Activated CD8-positive, alpha-beta memory T cell treated with anti-CD3 and anti-CD28 coated beads for 1 hour (primary cell): ENCODE measurements at places on chromosomes 2 and 18.

DNA sequence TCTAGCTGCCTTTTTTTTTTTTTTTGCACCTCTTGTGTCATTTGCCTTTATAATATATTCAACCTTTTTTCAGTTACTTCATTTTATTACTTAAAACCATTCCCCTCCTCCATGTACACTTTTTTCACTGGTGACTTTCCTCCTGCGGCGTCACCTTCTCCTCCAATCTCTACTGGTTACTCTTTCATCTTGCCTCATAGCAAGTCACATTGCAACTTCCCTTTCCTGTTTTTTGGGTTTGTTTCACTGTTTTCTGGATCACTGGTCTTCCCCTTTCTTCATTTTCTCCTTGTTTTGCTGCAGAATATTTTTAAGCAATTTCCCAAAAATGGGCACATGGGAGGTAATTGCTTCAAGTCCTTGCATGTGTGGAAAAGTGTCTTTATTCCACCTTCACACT is 37.7 kb upstream of the GPR155 start:
- no peak for DNase-seq

- no peak for DNase-seq
These were observed 127.6 kb downstream of the MAPK4 start for GRCh38 chr18:50687491-50687890.

GRCh38 chr2:127187831-127188230 is 32.3 kb downstream of the CYP27C1 start:
- DNase-seq: no peak

GRCh38 chr2:234840336-234840735 is 111.5 kb upstream of the SH3BP4 start:
- DNase-seq: no peak

DNA sequence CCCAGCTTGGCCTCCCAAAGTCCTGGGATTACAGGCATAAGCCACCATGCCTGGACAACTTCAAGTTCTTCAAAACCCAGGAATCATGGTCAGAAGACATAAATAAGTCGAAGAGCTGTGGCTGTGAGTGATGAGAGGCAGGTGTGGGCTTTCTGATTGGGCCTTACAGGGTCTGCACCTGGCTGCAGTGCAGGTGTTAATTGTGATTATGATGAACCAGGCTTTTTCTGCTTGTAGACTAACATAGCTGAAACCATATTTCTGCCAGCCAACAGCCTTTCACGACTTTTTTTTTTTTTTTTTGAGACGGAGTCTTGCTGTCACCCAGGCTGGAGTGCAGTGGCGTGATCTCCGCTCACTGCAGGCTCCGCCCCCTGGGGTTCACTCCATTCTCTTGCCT is 14.9 kb upstream of the DTNB start:
- no peak for DNase-seq

DNA sequence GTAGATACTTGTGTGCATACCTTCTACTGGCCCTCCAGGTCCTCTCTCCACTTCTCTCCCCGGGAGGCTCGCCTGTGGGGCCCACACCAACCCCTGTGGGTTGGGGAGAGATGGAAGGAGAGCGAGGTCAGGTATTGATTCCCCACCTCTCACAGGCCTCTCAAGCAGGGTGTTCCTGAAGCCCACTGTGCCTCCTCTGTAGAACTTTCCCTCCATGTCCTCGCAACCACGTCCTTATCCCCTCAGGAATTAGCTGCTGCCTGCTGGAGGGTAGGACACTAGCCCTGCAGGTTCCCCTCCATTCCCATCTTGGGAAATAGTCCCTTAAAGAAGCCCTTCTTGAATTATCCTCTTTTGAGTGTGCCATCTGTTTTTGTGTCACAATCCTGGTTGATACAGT is 38.9 kb upstream of the KLF11 start:
- DNase-seq: no peak

- no peak for DNase-seq
These were observed 226.6 kb downstream of the BABAM2 start for GRCh38 chr2:28117104-28117596.

GRCh38 chr18:55416791-55417190 is 171.2 kb downstream of the TCF4 start:
- no peak for DNase-seq

DNA sequence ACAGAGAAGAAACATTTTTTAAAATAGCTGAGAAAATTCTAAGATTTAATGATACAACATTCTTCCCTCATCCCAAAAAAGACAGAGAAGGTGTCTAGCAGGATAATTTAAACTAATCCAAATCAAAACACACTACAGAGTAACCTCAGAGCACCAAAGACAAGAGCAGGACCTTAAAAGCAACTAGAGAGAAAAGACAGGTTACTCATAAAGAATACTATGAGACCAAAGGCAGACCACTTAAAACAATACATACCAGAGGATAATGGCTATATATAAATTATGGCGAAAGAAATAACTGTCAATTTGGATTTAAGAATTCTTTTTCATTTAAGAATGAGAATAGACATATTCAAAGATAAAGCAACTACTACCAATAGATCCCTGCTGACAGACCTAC is 40.0 kb downstream of the HDLBP start:
- DNase-seq: no peak

GRCh38 chr2:1339388-1340140 is 73.7 kb upstream of the TPO start:
- DNase-seq: no peak

DNA sequence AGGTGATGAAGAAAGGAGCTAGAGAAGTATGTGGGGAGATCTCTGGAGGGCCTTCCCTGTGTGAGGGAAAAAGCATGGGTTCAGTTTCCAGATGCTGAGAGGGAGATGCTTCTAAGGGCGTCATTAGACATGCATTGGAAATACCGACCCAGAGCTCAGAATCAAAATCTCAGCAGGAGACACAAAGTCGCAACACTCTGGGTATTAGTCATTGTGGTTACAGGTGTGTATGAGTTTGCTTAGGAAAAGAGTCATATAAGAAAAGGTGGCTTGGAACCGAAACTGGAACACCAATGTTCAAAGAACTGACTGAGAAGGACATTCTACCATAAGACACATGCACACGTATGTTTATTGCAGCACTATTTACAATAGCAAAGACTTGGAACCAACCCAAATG is 477.1 kb downstream of the FBXO15 start:
- no peak for DNase-seq

DNA sequence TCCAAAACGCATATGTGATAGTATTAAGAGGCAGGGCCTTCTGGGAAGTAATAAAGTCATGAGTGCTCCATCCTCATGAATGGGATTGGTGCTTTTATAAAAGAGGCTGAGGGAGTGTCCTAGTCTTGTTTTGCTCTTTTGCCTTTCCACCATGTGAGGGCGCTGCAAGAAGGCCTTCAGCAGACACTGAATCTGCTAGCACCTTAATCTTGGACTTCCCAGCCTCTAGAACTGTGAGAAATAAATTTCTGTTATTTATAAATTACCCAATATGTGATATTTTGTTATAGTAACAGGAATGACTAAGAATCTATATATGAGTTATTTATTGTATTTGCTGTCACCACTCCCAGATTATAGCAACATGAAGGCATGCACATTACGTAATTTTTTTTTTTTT is 63.5 kb downstream of the PLA2R1 start:
- DNase-seq: no peak

DNA sequence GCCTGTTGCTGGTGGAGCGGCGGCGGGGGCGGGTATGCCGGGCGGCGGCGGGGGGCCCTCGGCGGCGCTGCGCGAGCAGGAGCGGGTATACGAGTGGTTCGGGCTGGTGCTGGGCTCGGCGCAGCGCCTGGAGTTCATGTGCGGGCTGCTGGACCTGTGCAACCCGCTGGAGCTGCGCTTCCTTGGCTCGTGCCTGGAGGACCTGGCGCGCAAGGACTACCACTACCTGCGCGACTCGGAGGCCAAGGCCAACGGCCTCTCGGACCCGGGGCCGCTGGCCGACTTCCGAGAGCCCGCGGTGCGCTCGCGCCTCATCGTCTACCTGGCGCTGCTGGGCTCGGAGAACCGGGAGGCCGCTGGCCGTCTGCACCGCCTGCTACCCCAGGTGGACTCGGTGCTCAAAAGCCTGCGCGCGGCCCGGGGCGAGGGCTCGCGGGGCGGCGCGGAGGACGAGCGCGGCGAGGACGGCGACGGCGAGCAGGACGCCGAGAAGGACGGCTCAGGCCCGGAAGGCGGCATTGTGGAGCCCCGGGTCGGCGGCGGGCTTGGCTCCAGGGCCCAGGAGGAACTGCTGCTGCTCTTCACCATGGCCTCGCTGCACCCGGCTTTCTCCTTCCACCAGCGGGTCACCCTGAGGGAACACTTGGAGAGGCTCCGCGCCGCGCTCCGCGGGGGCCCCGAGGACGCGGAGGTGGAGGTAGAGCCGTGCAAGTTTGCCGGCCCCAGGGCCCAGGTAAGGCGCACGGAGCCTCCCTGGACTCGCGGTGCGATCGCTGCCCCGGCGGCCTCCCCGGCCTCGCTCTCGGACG is 1.0 kb downstream of the ZCCHC2 start:
- no peak for DNase-seq

DNA sequence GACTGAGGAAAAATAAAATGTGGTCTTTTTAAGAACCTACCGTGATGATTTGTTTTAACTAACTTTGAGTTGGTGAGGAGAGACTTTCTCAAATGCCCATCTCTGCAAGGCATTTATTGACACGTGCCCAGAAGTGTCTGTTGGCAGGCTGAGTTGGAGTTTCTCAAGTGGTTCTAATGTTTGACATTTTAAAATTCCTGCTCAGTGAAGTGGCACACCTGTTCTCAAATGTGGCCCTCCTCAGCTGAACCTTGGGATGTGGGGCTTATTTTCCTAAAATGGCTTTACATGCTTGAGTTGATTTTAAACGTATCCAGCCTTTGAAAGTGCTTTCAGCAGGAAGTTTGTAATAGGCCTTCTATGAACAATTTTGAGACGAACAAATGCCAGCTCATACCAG is 876 bp upstream of the CAVIN2 start:
- DNase-seq: no peak

DNA sequence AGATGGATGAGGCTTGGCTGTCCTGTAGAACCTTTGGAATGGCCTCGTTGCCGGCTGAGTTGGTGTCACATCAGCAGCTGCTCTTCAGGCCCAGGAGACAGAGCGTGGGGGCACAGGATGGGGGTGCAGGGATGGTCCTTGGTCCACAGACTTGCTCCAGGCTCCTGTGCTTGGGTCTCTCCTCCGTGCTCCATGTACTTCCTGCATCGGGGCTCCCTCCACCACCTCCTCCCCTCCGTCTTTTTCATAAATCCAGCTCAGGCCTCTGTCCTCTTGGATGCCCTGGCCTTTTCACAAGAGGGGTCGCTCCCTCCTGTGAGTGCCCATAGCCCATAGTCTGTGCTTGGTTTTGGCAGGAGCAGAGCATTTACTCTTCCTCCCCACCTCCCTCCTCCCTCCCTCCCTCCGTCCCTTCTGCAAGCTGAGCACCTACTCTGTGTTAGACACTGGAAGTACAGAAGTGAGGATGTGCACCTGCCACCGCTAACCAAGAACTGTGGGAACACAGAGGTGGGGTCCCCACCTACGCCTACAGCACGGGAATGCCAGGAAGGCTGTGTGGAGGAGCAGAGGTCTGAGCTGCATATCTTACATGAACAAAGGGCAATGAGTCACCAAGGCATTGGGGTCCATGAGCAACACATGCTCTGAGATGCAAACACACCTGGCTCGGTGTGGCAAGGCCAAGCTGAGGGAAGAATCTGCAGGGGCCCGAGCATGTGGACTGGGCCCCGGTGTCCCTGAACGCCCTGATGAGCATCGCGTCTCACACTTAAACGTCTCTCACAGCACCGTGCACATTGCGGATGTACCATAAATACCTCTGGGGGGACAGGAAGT is 458.7 kb upstream of the HS6ST1 start:
- DNase-seq: no peak

GRCh38 chr2:236395067-236395466 is 130.9 kb upstream of the ASB18 start:
- no peak for DNase-seq

- DNase-seq: no peak
These were observed 54.2 kb downstream of the LTBP1 start for GRCh38 chr2:33000986-33001385.

DNA sequence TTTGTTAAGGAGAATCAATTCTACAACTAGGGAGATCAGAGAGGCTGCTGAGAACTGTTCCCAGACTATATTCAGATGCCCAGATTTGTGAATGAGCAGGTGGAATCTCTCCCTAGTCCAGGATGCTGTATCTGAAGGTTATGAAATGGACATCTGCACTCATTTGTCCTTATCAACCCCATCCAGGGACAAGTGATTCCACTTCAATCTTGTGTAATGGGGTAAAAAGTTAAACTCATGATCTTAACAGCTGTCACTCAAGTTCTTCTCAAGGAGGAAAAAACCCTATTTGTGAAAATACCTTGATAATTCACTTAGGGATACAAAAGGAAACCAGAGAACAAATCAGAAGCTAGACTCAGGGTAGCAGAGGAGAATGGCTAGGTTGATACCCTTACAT is 144.8 kb downstream of the PLCL1 start:
- no peak for DNase-seq

DNA sequence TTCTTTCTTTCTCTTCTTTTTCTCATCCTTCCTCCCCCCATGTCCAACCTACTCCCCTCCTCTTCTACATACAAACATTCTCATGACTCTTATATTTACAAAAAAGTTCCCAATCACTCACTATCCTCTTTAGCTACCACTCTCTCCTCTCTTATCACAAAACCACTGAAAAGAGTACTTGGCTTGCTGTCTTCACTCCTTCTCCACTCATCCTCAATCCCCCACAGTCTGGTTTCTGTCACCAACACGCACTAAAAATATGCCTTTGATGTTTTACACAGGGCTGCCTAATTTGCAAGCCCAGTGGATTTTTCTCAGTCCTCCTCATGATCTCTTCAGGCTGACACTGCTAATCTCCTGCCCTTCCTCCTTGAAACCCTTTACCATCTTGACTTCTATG is 159.5 kb downstream of the TNS1 start:
- DNase-seq: no peak

- DNase-seq: no peak
These were observed 19.7 kb upstream of the RNF125 start for GRCh38 chr18:31998880-31999412.

- no peak for DNase-seq
These were observed 103.0 kb downstream of the TRIB2 start for GRCh38 chr2:12819721-12820120.

GRCh38 chr2:200341376-200341775 is 34.9 kb downstream of the SPATS2L start:
- DNase-seq: no peak

GRCh38 chr2:126504949-126505348 is 151.0 kb upstream of the GYPC start:
- DNase-seq: no peak

DNA sequence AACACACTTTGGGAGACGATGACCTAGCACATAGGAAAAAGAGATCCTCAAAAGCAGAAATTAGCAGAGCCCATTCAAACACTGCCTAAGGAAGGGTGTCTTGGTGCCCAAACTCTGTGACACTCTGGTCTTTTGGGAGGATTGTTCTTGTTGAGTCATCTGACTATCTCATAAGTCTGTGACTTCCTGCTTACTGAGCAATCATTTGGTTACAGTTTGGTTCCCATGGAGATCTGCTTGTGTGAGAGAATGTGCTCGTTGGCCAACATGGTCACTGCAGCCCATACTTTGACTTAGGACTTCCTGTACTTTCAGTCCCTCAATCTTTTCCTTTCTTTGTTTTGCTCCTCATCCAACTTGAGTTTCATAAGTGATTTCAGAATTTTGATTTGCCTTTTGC is 602.9 kb downstream of the NYAP2 start:
- DNase-seq: no peak
